ENCODE measurements at places on chromosomes 1 and 21.

GRCh38 chr1:152801333-152801732 is 4.8 kb downstream of the LCE1D start:
- DNase-seq: no peak

DNA sequence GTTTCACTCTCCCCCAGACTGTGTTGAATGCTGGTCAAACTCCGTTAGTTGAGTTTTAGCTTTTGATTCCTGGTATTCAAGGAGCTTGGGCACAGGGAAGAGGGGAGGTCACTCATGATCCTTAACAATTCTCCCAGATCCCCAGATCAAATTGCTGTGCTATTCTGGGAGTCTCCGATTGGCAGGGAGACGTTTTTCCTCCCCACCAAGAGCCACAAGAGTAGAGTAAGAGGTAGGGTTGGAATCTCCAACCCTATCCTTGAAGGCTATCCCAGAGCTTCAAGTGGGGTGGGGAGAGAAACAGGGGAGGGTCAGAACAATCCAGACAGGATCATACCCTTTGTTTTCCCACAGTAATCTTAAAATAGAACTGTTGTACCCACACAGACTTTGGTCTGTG is 576 bp upstream of the TPM3 start:
- DNase-seq: no peak

DNA sequence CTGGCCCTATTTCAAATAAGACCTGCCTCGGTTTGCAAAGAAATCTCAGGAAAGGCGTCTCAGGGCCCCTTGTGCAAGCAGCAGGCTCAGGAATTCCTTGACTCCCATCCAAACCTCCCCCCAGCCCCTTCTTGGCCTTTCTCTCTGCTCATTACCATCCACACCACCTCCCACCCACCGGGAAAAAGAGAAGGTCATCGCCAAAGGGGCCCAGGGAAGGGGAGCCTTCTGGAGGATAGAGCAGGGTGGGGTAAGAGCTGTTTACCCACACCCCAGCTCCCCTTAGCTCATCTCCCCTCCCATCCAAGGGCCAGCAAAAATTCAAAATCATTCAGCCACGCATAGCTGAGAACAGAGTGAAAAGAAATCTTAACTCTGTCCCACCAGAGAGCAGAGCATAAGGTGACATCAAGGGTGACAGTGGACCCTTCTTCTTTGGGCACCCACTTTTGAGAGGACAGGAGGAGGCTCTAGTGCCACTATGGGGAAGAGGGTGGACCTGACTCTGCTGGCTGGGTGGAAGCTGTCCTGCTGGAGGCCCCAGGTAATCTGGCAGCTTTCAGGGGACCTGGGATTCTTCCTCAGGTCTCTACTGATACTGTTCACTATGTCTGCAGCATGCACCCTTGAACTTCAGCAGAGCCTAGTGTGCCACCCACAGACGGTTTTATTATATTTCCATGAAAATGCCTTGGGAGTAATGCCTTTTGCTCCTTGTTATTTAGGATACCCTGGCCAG is 3.9 kb upstream of the WNT2B start:
- DNase-seq: no peak

GRCh38 chr1:201662646-201663045 is 123.7 kb downstream of the NAV1 start:
- no peak for DNase-seq

GRCh38 chr1:151837884-151838221 is 1.8 kb downstream of the C2CD4D start:
- no peak for DNase-seq

GRCh38 chr1:214420341-214420740 is 131.1 kb downstream of the PTPN14 start:
- DNase-seq: no peak
